ENCODE measurements at places on chromosomes 5 and 9.

- DNase-seq: no peak
These were observed 215.1 kb upstream of the ARRDC3 start for GRCh38 chr5:91598216-91598615.

DNA sequence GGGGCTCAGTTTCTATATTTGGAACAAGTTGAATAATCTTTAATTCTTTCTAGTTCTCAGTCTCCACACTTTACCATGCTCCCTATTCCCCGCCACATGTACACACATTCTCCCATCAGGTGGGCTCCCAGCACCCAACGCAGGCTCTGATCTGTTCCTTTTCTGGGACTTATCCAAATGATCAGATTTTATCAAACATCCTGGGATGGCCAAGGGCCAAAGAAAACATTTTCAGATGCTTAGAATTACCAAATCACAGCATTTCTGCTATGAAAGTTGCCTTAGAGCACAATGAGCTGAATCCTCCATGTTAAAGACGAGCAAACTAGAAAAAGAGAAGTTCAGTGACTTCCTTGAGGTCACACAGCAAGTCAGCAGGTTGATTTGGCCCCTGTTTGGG, 153.4 kb downstream of the SEC61B start:
- DNase-seq: no peak

DNA sequence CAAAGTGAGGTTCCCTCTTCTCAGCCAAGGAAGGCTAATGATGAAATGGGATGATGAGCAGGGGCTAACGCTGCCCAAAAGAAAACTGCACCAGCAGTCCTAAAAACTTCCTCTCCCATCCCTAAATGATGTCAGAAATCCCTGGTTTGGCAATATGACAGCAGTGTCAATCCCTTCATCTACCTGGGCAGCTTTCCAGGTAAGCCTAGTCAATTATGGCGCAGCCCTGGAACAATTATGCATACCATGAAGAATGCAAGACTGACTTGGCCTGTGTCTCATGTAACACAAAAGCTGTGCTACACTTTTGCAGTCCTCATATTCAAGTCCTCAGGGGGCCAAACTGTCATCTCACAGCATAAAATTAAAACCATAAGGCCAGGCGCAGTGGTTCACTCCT, 7.0 kb downstream of the DMGDH start:
- no peak for DNase-seq

DNA sequence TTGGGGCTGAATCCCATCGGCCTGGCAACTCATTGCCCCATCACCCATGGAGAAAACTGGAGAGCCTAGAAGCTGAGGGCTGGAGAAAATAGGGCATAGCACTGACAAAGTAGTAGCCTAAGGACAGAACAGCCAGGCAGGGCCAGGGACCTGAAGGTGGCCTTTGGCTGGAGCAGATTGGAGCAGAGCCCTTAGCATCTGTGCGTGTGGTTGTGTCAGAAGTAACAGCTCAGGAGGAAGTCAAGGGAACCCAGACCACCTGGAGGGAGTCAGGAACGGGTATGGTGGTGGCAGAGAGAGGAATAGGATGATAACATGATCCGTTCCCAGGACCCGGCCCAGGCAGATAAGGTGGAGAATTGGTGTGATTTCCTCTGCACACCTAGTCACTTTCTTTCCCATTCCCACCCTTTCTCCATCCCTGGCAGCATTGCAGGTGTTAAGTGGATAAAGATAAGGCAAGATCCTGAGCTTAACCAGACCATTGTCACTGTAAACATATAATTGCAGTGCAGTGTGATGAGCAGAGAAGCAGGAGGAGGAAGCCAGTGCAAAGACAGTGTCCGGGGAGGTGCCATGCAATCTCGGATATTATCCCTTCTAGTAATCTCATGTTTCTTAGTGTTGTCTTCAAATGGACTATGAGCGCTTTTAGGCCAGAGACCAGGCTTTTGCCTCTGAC, 67.0 kb downstream of the NDFIP1 start:
- no peak for DNase-seq

GRCh38 chr5:24595329-24595728, 49.4 kb downstream of the CDH10 start:
- no peak for DNase-seq

DNA sequence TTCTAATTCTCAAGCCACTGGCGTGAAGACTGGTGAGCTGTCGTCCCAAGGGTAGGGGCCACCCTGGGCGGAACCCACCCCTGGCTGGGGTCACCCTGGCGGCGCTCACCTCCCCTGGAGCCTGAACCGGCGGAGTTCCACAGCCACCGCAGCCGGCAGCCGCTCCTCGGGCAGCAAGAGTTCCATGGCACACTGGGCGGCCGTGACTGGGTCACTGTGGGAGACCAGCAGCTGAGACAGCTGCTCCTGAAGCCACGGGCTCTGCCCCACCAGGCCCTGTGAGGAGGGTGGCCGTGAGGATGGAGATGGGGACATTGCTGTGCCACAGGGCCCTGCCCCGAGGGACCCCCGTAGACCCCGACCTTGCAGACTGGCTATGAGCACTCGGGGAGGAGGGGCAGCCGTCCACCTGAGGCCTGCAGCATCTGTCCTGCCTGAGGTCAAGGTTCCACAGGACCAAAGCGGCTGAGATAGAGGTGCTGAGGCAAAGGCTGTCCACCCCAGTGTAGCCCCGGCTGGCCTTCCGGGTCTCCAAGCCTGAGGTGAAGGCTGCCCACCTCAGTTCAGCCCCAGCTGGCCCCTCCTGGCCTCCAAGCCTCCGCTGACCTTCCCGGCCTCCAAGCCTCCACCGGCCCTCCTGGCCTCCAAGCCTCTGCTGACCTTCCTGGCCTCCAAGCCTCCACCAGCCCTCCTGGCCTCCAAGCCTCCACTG, 50.6 kb upstream of the NRARP start:
- no peak for DNase-seq

- DNase-seq: no peak
These were observed 176.8 kb downstream of the FER start for GRCh38 chr5:108924457-108924961.

- DNase-seq: no peak
These were observed 8.7 kb upstream of the JAKMIP2 start for GRCh38 chr5:147791181-147791580.

DNA sequence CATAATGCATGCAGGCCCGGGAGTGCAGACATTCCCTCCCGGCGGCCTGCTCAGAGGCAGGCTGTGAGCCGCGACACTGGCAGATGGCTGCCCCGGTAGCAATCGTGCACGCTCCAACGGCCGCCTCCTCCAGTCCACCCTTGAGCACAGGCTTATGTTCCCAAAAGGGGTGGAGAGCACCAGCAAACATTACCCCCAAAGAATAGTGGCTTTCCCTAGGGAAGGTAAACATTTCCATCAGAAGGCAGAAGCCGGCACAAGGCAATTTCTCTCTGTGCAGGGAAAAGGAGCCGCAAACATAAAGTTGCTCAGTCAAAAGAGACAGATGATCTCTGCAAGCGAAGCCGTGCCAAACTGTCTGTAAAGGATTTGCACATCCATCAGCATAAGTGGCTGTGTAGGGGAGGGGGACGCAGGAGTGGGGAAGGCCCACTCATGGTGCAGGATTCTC, 92.5 kb downstream of the SIL1 start:
- DNase-seq: no peak

DNA sequence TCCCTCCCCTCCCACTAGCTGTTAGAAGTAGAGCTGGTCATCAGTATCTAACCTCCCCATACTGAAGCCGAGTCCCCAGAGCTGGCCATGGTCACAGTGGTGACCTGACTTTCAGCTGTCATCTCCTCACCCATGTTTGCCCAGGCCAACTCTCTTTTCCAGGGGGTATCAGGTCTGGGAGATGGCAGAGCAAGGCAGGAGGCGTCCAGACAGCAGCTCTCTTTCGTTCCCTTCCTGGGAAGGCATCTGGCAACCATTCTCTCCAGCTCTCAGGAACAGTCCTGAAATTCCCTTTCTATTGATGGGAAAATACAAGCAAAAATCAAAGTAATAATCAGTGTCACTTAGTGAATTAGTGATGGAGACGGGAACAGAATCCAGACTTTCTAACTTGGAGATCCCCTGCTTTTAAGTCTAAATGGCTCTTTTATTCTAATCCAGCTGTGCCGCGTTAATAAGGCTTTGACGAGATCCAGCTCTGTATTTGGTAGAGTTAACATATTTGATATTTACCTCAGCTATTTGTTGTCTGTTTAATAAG, 21.3 kb upstream of the AOPEP start:
- DNase-seq: no peak

GRCh38 chr9:30967476-30967875, 1417.0 kb upstream of the ACO1 start:
- DNase-seq: no peak

DNA sequence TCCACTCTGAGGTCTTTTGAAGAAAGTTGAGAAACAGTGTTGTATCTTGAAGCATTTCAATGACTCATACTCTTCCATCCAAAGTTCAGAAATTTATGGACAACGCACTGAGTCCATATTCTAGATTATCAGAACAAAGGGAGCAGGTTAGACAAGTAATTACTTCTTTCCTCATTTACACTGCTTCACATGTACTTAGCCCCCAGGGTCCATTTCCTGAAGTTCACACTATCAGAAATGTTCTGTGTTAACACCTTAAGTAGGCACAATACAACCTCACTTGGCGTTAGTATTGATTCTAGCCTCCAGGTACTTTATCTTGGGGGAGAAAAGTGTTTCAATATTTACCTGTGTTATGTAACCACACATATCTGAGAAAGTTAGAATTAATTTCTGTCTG, 487.9 kb upstream of the DMAC1 start:
- DNase-seq: no peak

GRCh38 chr5:141787376-141787775, 90.8 kb downstream of the PCDH1 start:
- DNase-seq: no peak

DNA sequence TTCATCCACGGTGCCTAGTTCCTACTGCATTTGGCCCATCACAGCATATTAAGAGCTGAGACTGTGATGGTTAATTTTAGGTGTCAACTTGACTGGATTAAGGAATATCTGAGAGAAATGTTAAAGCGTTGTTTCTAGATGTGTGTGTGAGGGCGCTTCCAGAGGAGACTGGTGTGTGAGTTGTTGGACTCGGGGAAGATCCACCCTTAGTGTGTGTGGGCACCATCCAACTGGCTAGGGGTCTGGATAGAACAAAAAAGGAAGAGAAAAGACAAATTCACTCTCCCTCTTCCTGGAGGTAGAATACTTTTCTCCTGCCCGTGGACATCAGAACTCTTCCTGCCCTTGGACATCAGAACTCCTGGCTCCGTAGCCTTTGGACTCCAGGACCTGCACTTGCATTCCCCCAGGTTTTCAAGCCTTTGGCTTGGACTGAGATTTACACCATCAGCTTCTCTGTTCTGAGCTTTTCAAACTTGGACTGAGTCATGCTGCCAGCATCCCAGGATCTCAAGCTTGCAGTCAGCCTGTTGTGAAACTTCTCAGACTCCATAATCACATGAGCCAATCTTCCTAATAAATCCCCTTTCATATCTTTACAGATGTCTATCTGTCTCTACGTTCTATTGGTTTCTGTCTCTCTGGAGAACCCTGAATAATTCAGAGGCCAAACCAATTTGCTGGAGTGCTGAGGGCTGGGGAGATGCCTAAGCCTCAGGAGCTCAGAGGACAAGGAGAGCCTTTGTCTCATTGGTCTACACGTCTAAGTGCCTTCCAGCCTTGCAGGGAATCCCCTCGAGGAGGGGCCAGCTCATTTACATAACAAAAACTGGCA, 164.5 kb downstream of the DCP2 start:
- DNase-seq: no peak

- no peak for DNase-seq
These were observed 64.5 kb upstream of the ERBIN start for GRCh38 chr5:65861830-65862241.

DNA sequence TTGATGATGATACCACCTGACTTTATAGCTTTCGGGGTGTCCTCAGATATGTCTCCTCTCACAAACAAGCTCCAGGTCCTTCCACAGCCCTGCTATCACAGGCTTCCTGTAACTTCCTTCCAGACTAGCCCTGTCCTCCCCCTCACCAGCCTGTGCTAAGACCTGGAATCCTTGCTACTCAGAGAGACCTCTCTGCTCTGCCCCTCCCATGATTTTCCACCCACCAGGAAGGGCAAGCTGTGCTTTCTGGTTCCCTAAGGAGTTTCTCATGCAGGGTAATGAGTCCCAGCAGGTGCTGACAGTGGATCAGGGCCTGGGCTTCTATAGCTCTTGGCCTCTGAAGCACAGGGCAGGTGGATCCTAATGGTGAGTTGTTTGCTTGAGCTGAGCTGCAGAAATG, 86.9 kb downstream of the AOPEP start:
- no peak for DNase-seq

GRCh38 chr9:81227507-81228245, 461.7 kb downstream of the TLE1 start:
- no peak for DNase-seq

GRCh38 chr5:119397518-119398380, 41.9 kb downstream of the TNFAIP8 start:
- no peak for DNase-seq

DNA sequence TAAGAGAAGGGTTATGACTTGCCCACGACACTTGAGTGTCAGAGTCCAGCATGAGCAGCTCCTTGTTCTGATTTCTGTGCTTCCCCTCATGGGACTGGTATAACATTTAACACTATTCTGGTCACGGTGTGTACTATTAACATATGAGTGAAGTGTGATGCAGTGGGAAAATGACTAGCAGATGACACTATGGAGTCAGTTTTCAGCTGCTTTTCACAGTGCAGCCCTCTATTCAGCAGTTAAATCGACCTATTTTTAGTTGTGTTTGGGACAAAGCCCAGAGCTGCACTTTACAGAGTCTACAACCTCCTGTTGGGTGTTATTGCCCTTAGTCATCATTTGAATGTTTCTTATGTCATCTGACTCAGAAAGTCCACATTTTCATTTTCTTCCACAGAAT, 59.1 kb downstream of the CHSY3 start:
- DNase-seq: no peak

- no peak for DNase-seq
These were observed 57.4 kb upstream of the SPRY4 start for GRCh38 chr5:142382186-142382585.

Data from activated T-helper 1 cell treated with Interleukin-2 at 50 U/mL for 16 hours (primary cell).